ENCODE measurements at places on chromosomes 7 and 10.

DNA sequence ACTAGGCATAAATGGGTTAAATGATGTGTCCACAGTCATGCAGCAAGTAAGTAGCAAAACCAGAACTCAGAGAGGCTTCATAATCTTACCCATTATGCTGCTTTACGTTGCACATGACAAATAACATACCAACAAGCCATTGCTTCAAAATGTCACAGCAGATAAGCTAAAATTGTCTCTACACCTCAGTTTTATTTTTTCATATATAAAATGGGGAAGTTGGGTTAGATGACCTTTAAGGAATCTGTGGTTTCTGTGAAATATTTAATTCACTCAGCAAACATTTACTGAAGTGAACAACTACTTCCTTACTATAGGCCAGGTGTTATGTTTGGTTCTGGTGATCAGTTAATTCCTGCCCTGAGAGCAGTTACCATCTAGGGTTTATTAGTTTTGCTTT lies 2.2 kb upstream of the ASCC1 start:
- DNase-seq: no peak

DNA sequence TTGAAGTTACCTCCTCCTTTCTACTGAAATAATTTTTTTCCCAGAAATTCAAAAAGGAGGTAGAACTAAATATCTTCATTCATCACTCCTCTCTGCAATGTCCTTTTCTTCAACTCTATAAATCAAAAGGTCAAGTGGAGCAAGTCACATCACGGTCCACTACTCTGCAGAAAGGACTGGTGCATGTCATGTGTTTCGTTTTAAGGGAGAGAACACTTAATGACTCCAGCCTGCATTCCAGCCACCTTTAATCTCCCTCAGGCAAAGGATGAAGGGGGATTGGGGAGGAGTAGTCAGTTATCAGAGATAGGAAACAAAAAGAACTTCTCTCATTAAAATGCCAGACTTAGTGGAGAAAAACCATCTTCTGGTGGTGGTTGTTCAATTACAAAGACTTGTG lies 78.9 kb downstream of the ANK3 start:
- no peak for DNase-seq

DNA sequence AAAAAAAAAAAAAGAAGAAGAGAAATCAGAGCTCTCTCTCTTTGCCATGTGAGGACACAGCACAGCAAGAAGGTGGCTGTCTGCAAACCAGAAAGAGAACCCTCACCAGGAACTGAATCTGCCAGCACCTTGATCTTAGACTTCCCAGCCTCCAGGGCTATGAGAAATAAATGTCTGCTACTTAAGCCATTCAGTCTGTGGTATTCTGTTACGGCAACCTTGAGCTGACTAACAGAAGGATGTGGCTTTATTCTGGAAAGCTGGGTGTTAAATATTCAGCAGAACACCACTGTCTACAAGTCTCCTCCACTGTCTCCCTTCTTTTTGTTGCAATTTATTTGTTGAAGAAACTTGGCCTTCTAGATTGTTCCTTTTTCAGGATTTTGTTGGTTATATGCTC lies 5.0 kb downstream of the COL26A1 start:
- DNase-seq: no peak

DNA sequence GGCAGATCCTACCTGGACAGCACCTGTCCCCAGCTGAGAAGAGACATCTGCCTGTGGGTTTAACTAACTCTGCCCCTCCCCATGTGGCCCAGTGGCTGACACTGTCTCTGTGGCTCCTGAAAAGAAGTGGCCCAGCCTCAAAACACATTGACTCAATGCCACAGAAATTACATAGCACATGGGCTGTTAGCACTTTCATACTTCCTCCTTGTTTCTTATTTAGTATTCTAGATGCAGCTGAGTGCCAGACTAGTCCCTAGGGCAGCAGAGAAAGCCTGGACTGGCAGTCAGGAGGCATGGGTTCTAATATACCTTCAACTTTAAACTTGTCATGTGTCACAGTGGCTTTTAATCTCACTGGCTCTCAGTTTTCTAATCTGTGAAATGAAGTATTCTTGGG lies 171.0 kb downstream of the TRIL start:
- DNase-seq: no peak

DNA sequence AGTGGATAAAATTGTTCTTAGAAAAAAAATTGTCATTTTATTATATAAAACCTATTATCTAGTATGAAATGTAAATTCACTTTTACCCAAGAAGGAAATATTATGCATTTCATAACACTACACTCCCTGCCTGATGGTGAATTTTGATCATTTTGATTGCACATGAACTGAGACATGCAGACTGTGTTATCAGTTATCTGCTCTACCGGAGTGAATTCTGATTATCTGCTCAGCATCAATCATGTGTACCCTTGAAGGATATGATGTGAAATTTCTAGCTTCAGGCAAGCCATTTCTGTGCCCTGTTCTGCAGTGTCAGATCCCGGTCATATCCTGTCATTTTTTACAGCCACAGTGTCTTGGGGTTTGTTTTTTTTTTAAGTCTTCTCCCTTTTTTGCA lies 85.0 kb upstream of the FGL2 start:
- DNase-seq: no peak

GRCh38 chr7:120813546-120814252 lies 44.2 kb downstream of the TSPAN12 start:
- DNase-seq: no peak

- no peak for DNase-seq
Measured at GRCh38 chr7:23529262-23529859, 2.4 kb downstream of the TRA2A start.

DNA sequence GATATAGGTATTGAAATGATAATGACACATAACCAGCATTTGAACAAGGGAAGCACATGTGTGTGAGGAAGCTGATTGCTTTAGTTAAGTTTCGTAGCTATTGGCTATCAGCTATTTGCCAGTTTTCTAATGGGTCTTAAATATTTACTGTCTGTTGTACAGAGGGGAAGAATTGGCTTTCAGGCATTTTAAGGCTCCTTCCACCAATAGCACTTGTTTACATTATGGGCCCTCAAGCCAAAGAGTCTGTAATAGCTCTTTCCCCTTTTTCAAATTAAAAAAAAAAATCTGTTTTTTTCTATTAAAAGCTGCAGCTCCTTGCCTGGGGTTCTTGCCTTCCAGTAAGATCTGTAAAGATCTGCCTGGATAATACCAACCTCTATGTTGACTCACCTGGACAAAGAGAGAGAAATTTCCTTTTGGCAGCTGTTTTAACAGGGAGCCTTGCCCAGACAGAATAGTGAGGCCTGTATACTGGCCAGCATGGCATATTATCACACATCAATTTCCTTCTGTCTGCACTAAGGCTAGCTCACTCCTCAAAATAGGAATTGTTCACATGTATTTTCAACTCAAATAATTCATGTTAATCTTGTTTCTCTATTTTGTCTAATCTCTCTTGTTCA lies 104.7 kb upstream of the LRGUK start:
- no peak for DNase-seq

DNA sequence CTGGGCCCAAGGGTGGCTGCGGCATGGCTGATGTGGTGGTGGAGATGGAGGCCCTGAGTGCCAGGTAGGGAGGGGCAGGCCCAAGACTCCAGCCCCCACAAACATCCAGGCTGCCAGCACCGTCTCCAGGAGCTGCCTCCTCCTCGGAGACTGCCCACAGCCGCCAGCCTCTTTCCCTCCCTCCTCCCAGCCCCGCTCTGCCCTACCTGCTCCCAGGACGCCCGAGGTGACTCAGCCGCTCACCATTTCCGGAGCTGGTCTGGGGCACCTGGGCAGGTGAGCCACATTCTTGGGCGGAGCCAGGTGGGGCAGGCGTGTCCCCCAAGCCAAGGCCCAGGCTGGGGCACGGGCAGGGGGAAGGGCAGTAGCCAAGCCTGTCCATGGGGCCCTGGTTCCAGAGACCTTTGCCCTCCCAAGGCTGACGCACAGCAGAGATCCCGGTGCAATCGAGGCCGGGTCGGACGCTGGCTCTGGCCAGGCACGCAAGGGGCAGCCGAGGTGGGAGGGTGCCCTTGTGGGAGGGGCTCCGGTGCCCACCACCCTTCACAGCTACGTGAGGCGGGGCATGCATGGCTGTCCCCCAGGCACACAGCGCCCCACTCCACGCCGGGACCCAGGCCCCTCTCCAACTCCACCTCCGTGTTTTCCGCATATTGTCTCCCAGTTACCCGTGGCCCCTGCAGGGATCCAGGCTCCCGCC lies 8.8 kb downstream of the ADAP1 start:
- no peak for DNase-seq

DNA sequence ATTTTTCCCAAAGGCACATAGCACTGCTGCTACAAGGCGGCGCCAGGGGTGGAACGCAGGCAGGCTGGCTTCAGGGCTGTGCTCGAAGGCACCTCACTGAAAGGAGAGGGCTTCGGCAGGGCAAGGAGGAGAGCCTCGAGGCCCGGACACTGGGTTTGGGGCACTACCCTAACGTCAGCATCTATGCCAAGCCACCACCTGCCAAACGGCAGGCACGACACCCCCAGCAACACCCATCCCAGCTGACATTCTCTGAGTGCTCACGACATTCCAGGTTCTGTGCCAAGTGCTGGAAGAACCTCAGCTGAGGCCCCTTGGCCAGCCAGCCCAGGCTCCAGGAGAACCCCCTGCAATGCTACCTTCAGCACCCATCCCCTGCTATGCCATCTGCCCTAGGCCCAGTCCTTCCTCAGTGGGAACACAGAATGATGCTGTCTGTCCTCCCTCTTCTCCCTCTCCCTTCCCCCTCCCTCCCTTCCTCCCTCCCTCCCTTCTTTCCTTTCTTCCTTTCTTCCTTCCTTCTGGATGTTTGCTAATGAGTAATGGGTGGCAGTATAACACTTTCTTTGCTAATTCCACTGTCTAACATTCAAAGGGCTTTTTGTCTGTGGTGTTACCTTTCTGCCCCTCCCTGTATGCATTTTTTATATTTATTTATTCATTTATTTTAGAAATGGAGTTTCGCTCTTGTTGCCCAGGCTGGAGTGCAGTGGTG lies 24.3 kb downstream of the ZCCHC24 start:
- DNase-seq: no peak

GRCh38 chr7:66699998-66700397 lies 40.5 kb upstream of the RABGEF1 start:
- DNase-seq: no peak

- DNase-seq: no peak
Measured at GRCh38 chr7:158856883-158857668, 718 bp downstream of the DYNC2I1 start.

DNA sequence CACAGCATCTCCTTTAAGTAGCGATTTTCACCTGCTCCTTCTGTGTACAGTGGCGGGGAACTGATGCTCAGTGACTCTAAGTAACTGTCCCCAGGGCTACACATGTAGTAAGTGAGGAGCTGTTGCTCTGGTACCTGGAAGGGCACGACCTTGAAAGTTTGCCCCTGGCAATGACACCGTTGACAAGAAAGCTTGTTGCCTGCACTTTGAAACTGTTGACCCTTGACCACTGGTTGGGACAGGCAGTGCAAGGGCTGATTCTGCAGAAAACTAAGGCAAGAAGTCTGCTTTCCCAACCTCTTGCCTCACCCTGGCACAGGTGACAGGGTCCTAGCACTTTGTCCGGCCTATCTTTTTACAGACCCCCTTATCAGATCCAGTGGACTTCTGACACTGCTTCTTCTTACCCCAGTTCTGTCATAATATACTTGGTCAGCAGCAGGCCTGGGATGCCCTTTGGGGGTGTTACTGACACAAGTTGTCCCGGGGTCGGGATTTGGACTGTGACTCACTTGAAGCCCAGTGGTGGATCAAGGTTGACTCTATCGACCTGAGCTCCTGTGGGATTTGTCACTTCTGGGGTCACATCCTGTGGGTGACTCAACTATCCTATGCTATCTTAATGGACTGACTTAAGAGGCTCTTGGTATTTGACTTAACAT lies 5.8 kb downstream of the ACSL5 start:
- DNase-seq: no peak

DNA sequence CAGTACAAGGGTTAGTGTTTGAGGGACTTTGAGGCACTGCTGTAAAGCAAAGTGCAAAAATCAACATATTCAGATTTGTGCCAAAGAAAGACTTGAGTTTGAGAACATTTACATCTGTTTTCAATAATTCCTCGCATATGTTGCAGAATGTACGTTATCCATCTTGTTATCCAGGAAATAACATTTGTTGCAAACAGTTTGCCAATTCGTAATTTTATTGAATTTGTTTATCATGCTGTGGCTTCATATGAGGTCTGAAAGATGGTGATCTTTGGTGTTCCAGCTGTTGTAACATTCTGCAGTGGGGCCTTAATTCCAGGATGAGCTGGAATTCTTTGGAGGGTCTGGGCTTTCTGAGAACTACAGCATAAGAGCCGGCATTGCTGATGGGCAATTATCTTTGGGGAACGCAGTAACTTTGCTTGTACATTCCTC lies 396.2 kb downstream of the LRMDA start:
- no peak for DNase-seq

- DNase-seq: no peak
Measured at GRCh38 chr7:46281071-46281470, 360.0 kb upstream of the IGFBP3 start.

DNA sequence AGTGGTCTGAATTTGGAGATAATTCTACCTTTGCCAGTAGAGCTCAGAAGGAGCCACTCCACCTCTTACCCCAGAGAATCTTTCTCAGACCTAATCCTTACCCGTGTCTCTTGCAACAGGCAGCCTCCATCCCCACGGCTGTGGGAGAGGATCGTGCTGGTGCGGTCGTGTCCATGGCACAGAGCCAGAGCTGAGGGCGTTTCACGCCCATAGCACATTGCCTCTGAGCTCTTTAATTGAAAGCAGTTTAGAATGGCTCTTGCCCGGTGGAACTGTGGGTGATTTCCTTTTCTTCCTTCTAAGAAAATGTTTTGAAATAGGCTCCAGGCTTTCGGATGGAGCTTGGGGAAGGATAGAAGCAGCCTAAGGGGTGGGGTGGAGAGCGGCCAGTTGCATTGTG lies 41.5 kb downstream of the PRF1 start:
- DNase-seq: no peak

- DNase-seq: no peak
Measured at GRCh38 chr7:134165252-134165651, 38.1 kb downstream of the LRGUK start.

GRCh38 chr10:47046321-47047126 lies 135.3 kb downstream of the PTPN20 start:
- DNase-seq: no peak

- DNase-seq: no peak
Measured at GRCh38 chr10:127080317-127080716, 116.1 kb downstream of the INSYN2A start.
